ENCODE measurements at places on chromosomes 6 and 20.

DNA sequence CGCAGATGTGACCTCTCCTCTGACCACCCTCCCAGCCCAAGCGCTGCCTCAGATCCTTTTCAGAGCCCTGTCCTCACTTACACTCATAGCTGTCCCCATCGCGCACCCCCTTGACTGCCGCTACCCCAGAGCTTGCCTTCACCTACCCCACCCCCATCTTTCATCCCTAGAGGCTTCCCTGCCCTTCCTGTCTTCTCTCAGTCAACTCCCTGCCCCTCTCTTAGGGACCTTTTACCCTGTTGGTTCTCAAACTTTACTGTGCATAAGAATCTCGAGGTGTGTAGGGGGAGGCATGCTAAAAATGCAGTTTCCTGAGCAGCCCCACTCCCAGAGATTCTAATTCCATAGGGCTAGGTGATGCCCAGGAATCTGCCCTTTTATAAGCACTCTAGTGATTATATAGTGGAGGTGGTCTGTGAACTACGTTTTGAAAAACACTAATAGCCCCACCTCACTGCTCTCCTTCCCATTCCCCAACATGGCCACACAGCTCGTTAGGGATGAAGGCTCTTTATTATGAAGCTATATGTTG lies 725 bp downstream of the TM9SF4 start:
- no peaks in the 10 kb centered on the region for H3K27me3 ChIP-seq
- peak overlapping the region; percentile 89 for H3K4me3 ChIP-seq
- no peaks in the 10 kb centered on the region for H3K36me3 ChIP-seq
- H3K27ac ChIP-seq = no peak overlapping the region
- DNase-seq = no peak

GRCh38 chr6:2853769-2854395 lies 12.2 kb upstream of the SERPINB1 start:
- H3K4me3 ChIP-seq = peak overlapping the region; percentile 31
- peaks cover 56% of the 10 kb centered on the region for H3K4me1 ChIP-seq
- H3K36me3 ChIP-seq = no peaks in the 10 kb centered on the region

DNA sequence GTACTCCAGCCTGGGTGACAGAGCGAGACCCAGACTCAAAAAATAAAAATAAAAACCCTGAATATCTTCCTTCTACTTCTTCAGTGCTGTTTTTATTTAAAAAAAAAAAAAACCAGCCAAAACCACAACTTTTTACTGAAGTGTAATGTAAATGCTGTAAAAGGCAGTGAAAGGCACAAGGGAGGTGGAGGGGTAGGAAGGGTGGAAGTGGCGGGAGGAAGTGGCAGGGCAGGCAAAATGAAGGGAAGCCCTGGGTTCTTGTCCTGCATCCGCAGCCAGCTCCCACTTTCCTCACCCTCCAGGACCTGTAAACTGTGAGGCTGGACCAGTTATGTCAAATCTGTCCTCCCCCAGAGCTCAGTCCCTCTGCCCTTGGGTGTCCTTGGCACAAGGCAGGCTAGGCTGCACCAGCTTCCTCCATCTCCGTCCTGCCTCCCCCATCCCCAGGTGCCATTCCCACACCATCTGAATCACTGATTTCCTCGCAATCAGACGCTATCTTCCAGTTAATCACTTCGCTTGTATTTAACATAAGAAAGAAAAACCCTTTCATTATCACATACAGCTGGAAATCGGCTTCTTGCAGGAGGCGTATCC lies 13.7 kb upstream of the PANK2 start:
- H3K27ac ChIP-seq = no peak overlapping the region
- peaks cover 21% of the 10 kb centered on the region for H3K4me1 ChIP-seq
- DNase-seq = no peak

- peaks cover 1% of the 10 kb centered on the region for H3K4me1 ChIP-seq
- H3K27me3 ChIP-seq = no peaks in the 10 kb centered on the region
- no peak overlapping the region for H3K4me3 ChIP-seq
These were observed 45.2 kb downstream of the LAMA4 start for GRCh38 chr6:112209131-112209530.

GRCh38 chr6:24930431-24930871 lies 5.3 kb downstream of the RIPOR2 start:
- H3K27ac ChIP-seq = no peak overlapping the region
- H3K27me3 ChIP-seq = no peaks in the 10 kb centered on the region
- H3K4me3 ChIP-seq = no peak overlapping the region
- no peaks in the 10 kb centered on the region for H3K36me3 ChIP-seq
- peaks cover 20% of the 10 kb centered on the region for H3K4me1 ChIP-seq
- no peak for DNase-seq

DNA sequence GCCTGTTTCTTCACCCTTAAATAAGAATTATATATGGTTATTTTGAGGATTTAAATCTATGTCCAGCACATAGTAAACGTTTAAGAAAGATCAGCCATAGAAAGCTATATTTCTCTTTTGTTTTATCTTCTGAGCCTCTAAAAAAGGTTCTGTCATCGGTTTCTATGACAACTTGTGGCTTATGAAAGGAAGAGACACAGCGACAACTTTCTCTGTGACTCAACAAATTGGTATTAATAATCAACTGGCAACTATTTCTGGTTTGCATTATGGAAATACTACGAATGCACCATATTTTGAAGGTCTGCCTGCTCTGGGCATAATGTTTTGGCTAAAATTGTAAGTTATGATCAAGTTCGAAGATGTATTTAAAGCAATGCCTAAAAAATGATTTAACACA lies 751.0 kb downstream of the CD109 start:
- no peaks in the 10 kb centered on the region for H3K4me1 ChIP-seq
- H3K27ac ChIP-seq = no peak overlapping the region
- no peak for DNase-seq

DNA sequence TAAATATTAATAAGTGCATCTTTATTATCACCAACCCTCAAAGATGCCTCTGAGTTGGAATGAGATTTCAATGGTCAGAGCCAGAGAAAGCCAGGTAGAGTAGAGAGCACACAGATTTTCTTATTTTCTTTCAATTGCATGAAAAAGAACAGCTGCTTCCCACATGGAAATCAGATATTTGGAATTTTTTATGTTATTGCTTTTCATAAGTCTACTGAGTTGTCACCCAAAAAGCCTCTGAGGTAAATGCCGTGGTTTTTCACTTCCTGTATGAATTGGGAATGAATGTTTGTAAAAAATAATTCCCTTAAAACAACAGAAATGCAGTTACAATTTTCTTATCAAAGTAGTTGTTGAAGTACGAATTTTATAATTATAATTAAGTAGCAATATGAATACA lies 563.1 kb downstream of the RFPL4B start:
- no peaks in the 10 kb centered on the region for H3K27me3 ChIP-seq
- H3K36me3 ChIP-seq = no peaks in the 10 kb centered on the region
- no peak overlapping the region for H3K4me3 ChIP-seq
- peaks cover 4% of the 10 kb centered on the region for H3K4me1 ChIP-seq
- H3K27ac ChIP-seq = no peak overlapping the region

- peaks cover 2% of the 10 kb centered on the region for H3K4me1 ChIP-seq
- no peak for DNase-seq
- no peak overlapping the region for H3K4me3 ChIP-seq
These were observed 17.8 kb upstream of the PTGIS start for GRCh38 chr20:49585585-49586245.

- H3K4me3 ChIP-seq = no peak overlapping the region
- no peak for DNase-seq
- H3K27me3 ChIP-seq = no peaks in the 10 kb centered on the region
These were observed 28.6 kb downstream of the C20orf203 start for GRCh38 chr20:32645134-32645533.

GRCh38 chr6:124823240-124824111 lies 138.8 kb upstream of the RNF217 start:
- no peak for DNase-seq
- H3K4me3 ChIP-seq = no peak overlapping the region
- no peak overlapping the region for H3K27ac ChIP-seq
- H3K36me3 ChIP-seq = no peaks in the 10 kb centered on the region

GRCh38 chr20:61419501-61419900 lies 167.4 kb downstream of the CDH4 start:
- no peak overlapping the region for H3K4me3 ChIP-seq
- no peaks in the 10 kb centered on the region for H3K4me1 ChIP-seq
- no peak for DNase-seq
- H3K36me3 ChIP-seq = no peaks in the 10 kb centered on the region

DNA sequence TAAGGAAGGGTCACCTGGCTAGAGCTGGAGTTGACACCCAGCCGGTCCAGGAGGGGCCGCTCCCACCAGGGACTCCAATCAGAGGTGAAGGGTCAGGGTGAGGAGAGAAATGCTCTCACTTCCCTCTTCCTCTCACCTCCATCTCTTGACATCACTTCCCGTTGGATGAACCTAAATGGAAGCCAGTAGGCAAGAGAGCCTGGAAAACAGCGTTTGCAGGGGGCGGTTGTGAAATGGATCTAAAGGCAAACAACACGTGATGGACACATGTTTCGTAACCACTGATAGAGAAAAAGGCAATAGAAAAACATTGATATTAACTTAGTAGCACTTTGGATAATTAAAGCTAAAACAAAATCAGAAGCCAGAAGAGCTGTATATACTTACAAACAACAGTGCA lies 105.6 kb upstream of the FOXA2 start:
- no peaks in the 10 kb centered on the region for H3K36me3 ChIP-seq
- no peak for DNase-seq
- no peaks in the 10 kb centered on the region for H3K4me1 ChIP-seq
- no peak overlapping the region for H3K27ac ChIP-seq

DNA sequence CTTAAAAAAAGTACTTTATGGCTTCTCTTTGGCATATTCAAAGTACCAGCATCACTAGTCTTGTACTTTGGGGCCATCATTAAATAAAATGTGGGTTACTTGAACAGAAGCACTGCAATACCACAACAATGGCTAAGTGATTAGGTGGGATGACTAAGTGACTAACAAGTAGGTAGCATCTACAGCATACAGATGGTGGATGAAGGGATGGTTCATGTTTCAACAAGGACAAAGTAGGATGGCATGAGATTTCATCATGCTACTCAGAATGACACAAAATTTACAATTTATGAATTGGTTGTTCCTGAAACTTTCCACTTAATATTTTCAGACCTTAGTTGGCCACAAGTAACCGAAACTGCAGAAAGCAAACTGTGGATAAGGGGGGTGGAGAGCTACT lies 7.7 kb downstream of the MPC1 start:
- no peak overlapping the region for H3K27ac ChIP-seq
- H3K36me3 ChIP-seq = no peaks in the 10 kb centered on the region
- H3K27me3 ChIP-seq = no peaks in the 10 kb centered on the region
- H3K4me1 ChIP-seq = no peaks in the 10 kb centered on the region
- no peak overlapping the region for H3K4me3 ChIP-seq

DNA sequence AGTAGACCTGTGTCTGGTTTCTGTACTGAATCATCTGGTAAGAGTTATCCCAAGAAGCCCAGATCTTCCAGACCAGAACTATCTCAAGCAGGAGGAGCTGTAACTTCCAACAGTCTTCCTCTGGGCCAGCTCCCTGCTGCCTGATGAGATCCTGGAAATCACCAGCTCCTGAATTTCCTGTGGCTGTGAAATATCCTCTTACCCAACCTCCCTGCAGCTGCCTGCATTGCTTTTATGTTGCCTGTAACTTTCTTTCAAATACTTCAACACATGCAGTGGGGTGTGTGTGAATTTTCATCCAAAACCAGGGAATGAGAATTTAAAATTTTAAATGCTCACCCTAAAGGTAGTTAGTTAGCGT lies 160.5 kb upstream of the LAMP5 start:
- H3K4me1 ChIP-seq = no peaks in the 10 kb centered on the region
- H3K4me3 ChIP-seq = no peak overlapping the region

- H3K4me1 ChIP-seq = no peaks in the 10 kb centered on the region
- no peak for DNase-seq
- no peaks in the 10 kb centered on the region for H3K36me3 ChIP-seq
- H3K4me3 ChIP-seq = no peak overlapping the region
- no peaks in the 10 kb centered on the region for H3K27me3 ChIP-seq
These were observed 71.4 kb upstream of the TCF21 start for GRCh38 chr6:133817460-133818047.

- H3K36me3 ChIP-seq = no peaks in the 10 kb centered on the region
- no peak overlapping the region for H3K4me3 ChIP-seq
- no peak for DNase-seq
These were observed 643.8 kb upstream of the AGPAT4 start for GRCh38 chr6:161917645-161918044.

DNA sequence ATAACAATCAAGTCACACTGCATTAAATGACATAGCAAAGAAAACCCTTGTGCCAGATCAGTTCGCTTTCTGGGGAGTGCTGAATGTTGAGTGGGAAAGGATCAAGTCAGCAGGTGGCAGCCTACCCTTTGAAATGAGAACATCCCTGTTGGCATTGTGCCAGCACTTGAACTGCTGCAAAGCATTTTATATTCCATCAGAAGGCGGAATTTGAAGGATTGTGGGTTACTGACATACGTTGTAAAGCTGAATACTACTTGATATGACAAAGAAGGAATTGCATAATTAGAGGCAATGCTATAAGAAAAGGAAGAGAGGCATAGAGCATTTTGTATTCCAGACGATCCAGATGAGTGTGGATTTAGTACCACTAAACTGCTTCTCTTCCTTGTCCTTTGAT lies 26.5 kb downstream of the BCKDHB start:
- peak; percentile 78 for DNase-seq
- H3K4me3 ChIP-seq = no peak overlapping the region
- no peak overlapping the region for H3K27ac ChIP-seq
- no peaks in the 10 kb centered on the region for H3K4me1 ChIP-seq
- no peaks in the 10 kb centered on the region for H3K36me3 ChIP-seq
- no peaks in the 10 kb centered on the region for H3K27me3 ChIP-seq

- H3K4me3 ChIP-seq = peak overlapping the region; percentile 72
- H3K4me1 ChIP-seq = no peaks in the 10 kb centered on the region
- H3K27ac ChIP-seq = peak overlapping the region; percentile 65
These were observed 1.6 kb downstream of the TPBG start for GRCh38 chr6:82365016-82365795.

DNA sequence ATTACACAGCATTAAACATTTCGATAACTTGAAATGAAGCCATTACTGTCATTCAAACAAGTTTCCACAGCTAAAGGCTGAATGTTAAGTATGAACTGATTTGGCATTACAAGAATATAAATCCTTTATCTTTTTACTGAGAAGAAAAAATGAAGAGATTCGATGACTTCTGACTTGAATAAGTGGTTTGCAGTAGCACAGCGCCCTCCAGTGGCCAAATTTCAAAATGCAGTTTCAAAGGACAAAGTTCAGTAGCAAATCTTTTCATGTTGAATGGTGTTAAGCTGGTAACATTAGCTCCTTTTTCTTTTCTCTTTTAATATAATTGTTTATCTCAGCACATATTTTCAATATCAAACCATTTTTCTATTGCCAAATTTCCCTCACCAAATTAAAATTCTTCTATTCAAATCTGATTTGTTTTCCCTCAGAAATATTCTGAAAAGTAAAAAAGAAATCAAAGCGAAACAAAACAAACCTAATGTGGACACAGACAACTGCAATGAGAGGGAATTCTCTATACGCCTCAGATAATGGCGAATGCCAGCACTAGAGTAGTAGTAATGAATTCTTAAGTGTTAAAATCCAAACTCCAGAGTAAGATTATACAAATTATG lies 145.7 kb downstream of the BTBD9 start:
- no peaks in the 10 kb centered on the region for H3K27me3 ChIP-seq
- H3K27ac ChIP-seq = no peak overlapping the region
- H3K4me3 ChIP-seq = no peak overlapping the region
- no peaks in the 10 kb centered on the region for H3K36me3 ChIP-seq
- DNase-seq = peak; percentile 97

GRCh38 chr6:157964100-157964499 lies 17.6 kb upstream of the SYNJ2 start:
- no peaks in the 10 kb centered on the region for H3K4me1 ChIP-seq
- no peak overlapping the region for H3K4me3 ChIP-seq
- H3K27ac ChIP-seq = no peak overlapping the region
- H3K36me3 ChIP-seq = no peaks in the 10 kb centered on the region
- no peaks in the 10 kb centered on the region for H3K27me3 ChIP-seq
